ENCODE measurements at places on chromosomes 7 and 10.

DNA sequence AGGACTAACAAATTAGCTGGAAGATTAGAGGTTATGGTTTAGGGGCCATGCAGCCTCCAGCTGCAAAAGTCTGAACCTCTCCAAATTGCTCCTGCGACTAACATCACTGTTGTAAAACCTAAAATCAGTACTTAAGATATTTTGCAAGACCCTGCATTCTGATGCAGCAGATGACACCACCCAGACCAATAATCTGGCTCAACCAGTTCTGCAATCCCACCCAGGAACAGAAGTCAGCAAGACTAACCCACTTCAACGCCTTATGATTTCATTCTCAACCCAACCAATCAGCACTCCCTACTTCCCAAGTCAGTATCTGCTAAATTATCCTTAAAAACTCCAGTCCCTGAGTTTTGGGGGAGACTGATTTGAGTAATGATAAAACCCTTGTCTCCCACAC lies 250.8 kb upstream of the MBL2 start:
- DNase-seq, result no peak

DNA sequence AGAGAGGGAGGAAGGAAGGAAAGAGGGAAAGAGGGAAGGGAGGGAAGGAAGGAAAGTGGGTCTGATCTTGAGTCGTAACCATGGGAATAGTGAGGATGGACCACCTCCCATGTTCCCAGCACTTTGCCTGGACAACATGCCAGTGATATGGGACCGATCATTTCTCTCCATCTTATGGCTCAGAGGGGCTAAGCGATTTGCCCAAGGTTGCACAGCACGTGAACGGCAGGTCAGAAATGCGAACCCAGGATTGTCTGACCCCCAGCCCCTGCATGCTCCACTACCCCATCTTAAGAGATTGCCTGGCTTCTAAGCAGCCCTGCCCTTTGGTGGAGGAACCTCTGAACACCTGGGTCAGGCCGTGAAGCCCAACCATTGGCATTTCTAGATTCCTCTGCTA lies 109.0 kb upstream of the CARD11 start:
- no peak for DNase-seq

DNA sequence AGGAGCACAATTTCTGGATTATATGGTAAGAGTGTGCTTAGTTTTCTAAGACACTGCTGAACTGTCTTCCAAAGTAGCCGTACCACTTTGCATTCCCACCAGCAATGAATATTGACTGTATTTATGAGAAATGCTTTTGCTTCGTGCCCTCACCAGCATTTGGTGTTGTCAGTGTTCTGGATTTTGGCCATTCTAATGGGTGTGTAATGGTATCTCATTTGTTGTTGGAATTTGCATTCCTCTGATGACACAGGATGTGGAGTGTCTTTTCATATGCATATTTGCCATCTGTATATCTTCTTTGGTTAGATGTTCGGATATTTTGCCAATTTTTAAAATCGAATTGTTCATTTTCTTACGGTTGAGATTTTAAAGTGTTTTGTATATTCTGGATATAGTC lies 558.5 kb upstream of the FZD8 start:
- DNase-seq, result no peak

DNA sequence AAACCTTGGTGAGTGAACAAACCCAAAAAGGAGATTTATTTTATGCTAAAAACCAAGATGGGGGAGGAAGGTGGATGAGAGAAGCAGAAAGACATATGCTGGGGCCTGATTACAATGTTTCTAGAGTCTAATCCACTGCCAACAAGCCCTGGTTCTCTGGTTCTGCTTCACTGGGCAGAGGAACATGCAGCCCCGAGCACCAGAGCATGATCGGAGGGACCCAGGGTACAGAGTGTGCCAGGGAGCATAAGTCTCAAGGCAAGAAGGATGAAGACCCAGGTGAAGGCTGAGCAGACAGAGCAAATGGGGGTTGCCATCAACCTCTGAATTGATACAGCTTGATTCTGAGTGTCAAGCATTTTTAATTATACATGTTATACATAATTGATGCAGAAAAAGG lies 30.7 kb downstream of the SLC16A12 start:
- DNase-seq, result no peak

DNA sequence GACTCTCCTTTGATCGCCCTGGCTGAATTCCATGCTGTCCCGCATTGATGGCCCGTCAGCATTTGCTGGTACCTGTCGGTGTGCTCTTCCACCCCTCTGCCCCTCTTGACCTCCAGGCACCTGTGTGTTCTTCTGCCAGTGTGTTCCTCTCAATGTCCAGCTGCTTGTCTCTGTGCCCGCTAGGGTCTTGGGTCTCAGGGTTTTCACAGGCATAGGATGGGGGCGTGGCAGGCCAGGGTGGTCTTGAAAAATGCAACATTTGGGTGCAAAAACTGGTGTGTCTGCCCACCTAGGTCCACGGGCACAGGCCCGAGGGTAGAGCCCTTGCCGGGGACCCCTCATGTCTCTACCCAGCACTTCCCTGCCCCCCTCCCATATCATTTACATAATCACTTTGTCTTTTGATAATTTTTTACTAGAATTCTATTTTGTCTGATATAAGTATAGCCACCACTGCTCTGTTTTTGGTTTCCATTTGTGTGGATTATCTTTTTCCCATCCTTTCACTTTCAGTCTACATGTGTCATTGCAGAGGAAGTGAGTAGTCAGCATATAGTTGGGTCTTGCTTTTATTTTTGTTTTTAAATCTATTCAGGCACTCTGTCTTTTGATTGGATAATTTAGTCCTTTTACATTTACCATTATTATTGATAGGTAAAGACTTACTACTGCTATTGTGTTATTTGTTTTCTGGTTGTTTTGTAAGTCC lies 46.6 kb upstream of the ADRA2A start:
- no peak for DNase-seq

DNA sequence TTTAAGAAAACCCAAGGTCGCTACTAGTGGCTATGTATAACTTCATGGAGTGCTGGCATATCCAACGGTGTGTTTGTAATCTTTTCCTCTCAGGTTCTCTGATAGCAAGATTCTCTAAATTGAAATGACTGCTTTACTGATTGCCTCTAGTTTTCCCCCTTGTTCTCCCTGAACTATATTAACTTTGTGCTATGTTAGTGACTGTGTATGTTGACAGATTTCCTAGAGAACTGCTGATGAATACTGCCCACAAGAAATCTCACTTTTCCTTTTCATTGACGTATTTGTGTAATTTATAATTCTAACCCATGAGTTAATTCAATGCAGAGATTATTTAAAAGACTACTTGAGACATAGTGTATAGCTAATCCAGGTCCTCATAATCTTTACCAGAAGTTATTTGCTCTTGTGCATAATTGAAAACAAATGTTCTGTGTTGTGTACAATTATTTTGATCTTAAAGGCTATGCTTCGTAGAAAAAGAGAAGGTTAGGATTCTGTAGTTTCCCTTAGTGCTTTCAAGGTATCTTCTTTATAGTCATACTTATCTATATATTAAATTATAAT lies 70.6 kb upstream of the GLCCI1 start:
- no peak for DNase-seq

- no peak for DNase-seq
Measured at GRCh38 chr7:128275681-128276080, 34.6 kb downstream of the LEP start.

DNA sequence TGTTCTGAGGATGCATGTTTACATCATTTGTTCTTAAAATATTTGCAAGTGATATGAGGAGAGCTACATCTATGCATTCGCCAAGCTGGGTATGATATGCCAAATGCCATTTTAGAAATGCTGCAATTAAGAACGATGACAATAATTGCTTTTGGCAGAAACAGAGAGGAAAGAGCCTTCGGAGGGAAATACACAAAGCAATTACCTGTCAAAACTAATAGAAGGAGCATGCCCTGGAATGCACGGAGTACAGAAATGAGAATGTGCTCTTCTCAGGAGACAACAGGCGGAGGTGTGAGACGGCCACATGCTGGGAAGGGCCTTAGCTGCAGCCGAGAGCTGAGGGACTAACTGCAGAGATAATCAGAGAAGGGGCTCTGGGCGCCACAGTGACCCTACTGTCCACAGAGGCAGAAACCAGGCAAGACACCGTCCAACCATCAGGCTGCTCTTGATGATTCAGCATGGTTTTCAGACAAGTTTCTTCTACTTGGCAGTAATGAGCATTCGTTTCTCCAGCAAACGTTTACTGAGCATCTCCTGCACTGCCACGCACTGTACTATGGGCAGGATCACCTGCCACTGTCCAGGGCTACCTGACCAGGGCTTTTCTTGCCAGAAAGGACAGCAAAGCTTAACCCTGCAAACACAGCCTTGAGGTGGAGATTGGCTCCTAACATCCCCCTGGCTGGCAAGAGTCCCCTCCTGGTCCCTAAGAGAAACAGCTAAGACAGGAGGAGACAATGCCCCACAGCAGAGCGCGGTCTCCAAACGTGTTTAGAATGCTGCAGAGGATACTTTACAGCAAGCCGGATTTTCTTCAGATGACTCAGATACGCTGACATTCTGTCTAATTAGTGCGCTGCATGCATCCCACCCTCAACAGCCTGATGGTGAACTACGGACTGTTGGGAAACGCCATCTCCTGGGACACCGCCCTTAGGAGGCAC lies 18.1 kb downstream of the VIPR2 start:
- no peak for DNase-seq

DNA sequence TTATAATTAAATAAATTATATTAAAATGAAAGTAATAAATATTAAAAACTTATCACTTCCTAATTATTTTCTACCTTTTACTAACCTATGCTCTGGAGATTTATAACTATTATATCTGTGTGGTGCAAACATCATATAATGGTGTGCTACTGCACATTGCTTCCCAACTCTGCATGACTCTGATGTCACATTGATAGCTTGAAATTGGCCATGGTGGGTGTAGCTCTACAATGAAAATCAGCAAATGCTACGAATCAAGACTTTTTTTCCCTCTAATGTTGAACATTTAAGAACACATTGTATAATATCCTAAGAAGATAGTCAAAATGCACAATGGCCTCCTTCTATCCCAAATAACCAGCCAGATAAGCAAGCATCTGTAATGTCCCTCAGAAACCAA lies 99.1 kb downstream of the ARMH3 start:
- no peak for DNase-seq

GRCh38 chr7:104779888-104780287 lies 234.1 kb upstream of the KMT2E start:
- no peak for DNase-seq

All from COR-L47 (cell line).